ENCODE measurements at places on chromosomes 5 and 9. TPM values are rescaled to one million over a fixed set of nuclear protein-coding genes. Genes with fewer than 3 reads are reported as not detected.

DNA sequence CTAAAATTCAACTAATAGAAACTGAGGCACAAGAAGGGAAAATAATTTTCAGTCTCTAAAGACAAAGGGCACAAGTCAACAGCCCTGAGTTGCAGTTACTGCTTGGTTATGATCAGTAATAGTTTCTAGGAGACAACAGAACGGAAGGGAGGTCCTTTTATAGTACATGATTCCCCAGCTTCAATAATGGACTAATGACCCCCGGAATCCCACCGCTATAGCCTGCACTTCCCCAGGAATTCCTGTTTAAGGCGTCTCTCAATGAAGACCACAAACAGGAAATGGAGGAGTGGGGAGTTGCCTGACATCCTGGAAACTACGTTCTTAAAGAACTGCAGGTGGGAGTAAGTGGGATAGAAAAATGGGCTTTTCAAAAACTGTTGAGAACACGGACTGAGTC lies 60.6 kb downstream of the DIAPH1 start:
- DNase-seq: no peak

- DNase-seq: no peak
Measured at GRCh38 chr9:79664375-79664831, 92.6 kb downstream of the TLE4 start.

Gene ARHGEF37
- total RNA-seq: 0.80 TPM

Gene TTC23L
- total RNA-seq: not detected

DNA sequence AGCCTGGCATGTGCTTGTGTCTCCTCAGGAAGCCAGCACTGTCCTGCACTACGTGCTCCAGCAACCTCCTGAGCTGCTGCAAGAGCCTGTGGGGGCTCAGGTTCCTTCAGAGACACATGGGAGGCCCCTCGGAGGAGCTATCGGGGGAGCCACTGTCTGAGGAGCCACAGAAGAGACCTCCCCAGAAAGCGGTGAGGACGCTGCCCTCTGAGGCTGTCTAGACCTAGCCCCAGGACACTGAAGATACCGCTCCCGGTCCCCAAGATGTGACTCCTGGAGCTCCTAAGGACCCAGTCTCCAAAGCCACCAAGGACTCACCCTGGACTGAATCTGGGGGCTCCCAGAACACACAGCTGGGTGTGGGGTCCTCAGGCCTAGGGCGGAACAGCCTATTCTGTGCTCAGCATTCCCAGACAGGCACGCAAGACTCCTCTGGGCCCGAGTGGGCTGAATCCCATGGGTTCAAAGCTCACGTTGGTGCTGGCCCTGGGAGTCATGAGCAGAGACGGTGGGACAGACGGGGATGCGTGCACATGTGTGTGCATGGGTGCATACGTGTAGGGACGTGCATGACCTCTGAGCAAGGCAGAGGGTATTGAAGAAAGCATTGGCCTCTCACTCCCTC lies 50.0 kb downstream of the HRH2 start:
- DNase-seq: no peak

Measured in Daoy (cell line).